Nucleus accumbens (tissue), 56 donors: ENCODE measurements at places on chromosomes 3 and 15.

GRCh38 chr3:124419303-124419702 lies 310.9 kb upstream of the UMPS start:
- DNase-seq = no peak

GRCh38 chr3:143283432-143284128 lies 164.0 kb downstream of the CHST2 start:
- no peak for DNase-seq

- DNase-seq = no peak
These were observed 276.6 kb upstream of the GADL1 start for GRCh38 chr3:31170932-31171670.

DNA sequence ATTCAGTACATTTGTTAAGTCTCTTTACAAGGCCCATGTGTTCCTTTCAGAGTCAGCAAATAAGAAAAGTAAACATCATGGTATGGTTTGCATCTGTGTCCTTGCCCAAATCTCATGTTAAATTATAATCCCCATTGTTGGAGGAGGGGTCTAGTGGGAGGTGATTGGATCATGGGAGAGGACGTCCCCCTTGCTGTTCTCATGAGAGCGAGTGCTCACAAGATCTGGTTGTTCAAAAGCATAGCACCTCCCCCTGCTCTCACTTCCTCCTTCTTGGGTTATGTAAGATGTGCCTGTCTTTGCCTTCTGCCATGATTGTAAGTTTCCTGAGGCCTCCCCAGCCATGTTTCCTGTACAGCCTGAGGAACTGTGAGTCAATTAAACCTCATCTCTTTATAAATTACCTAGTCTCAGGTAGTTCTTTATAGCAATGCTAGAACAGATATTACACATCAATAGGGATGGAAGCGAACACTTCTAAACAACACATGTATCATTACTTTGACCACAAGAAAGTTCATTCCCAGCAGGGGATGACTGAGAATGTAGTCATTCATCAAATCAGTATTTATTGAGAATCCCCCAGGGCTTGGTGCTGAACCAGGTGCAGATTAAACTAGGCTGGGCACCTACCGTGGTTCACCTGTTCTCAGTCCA lies 4.1 kb downstream of the EFCAB12 start:
- DNase-seq = no peak

DNA sequence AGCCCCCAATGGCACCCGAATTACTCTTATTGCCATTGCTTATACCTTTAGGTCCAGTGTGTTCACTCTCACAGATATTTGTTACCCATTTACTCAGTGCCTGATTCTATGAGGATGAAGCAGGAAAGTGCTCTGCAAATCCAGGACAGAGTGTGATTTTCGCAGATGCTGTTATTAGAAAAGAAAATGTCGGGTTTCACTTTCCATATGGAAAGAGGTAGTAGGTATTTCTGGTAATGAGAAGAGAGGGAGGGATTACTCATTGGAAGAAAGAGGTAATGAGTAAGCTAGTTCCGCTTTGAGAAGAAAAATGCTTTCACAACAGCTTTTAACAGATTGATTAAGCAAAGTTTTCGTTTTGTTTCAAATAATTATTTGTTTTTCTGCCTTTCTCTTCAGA lies 336.3 kb upstream of the CFAP20DC start:
- no peak for DNase-seq

GRCh38 chr15:48972750-48973503 lies 9.2 kb upstream of the SHC4 start:
- DNase-seq = no peak

DNA sequence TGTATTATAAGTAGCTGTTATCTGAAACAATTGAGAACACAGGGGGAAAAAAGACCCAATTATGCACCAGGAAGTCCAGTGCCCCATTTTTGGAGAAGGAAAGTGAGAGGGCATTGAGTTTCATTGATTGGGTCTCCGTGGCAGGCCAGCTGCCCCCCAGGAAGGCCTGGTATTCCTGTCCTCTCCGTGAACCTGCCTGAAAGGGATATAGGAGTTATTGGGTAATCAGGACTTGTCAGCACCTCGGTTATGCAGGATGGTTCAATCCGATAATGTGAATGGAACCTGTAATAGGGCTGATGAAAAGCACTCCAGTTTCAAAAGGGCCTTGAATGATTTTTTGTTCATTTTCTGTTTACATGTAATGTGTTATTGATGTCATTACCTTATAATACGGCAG lies 122.0 kb upstream of the RARB start:
- DNase-seq = no peak

DNA sequence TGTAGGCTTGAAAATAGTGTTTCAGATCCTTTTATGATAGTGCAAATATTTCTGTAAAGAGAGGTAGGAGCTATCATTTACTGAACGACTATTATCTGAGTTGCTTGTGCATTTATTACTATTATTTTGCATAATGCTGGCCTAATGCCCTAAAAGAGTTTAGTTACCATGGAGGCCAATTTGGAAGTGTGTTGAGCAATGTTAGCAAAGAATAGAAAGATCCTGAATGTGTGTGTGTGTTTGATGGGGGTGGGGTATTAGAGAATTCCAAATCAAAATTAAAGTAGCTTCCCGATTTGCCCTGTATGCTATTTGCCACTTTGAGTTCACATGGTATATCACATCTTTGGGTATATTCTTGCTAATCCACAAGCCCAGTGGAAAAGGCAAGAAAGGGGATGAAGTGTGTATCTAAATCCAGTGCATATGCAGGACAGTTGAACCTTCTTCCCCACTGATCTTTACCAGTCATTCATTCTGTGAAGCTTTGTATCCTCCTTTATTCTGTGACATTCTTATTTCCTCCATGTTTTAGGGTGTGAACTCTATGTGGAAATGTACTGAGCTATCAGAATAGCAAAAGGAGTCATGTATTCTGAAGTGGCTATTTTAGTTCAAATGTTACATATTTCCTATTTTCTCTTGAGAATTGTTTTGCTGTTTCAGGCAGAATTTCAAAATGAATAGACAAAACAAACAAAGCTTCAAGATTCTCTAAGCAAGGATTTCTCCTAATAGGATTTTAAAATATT lies 45.7 kb upstream of the PLSCR5 start:
- no peak for DNase-seq

DNA sequence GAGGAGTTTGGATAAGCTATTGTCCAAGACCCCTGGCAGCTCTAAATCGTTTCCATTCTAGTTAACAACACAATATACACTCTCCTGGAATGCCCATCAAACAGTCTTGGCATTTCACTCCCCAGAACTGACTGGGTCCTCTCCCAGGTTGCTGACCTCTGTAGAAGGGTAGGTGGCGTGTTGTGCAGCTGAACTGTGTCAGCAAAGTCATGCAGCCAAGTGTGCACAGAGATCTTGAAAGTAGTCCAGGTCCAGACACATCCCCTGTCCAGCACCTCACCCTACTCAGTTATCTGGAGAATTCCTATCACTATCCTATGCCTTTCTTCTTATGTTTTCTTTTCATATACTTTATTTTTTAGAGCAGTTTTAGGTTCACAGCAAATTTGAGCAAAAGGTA lies 312.7 kb downstream of the GABRB3 start:
- no peak for DNase-seq

GRCh38 chr15:48330105-48330785 lies 984 bp upstream of the DUT start:
- DNase-seq = no peak

DNA sequence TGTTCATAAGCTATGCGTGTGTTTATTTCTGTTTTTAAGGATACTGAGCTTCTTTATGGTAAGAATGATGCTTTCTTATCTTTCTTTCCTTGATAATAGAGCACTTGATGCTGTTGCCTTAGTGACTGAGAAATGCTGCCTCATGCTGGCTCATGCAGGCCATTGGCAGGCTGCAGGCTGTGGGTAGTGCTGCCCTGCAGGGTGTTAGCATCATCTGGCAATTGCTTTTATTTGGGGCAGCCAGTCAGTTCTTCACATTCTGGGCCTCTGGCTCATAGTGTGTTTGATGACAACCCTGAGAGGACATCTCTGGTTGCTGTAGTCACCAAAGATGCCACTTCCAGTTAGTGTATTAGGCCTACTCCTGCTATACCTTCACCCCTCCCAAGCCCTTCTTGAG lies 66.2 kb upstream of the ONECUT1 start:
- DNase-seq = no peak

GRCh38 chr3:198061119-198062067 lies 101.4 kb downstream of the LMLN start:
- DNase-seq = no peak

- DNase-seq = no peak
These were observed 1.4 kb downstream of the PFN2 start for GRCh38 chr3:149969110-149969939.

DNA sequence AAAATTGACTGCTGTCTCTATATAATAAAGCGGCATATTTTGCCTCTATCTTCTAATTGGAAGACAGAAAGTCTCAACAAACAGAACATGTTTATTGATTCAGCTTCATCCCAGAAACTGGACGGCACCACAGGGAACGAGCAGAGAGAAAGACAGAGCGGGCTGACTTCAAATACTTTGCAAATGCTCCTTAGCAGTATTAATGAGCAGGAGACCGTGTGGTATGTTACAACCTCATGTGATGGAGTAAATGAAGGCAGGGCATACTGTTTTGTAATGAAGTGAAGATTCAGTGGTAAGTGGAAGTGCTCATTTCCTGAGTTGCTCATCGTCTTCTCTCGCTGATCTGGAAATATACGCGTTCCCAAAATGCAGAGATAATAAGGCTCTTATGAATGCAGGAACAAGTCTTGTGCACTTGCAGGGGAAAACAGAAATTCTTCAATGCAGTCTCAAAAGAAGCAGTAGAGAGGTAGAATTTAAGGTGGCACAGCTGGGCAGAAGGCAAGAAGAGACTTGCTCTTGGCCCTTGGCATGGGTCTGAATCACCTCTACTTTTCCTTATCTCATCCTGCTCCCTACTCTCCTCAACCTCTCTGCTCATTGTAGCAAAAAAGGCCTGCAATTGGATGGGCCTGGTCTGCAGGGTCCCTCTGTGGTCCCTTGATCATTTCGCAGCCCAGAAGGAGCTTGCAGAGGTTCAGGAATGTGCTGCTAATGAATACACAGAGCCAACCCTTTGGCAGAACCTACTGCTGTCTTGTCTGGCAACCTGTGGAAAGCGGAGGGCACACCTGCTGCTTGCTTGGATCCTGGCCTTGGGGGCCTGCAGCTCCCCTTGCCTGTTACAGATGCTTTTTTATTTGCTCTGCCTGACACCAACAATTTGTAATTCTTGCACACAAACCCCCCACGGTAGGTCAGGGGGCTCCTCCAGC lies 604.9 kb upstream of the CFAP20DC start:
- DNase-seq = no peak

DNA sequence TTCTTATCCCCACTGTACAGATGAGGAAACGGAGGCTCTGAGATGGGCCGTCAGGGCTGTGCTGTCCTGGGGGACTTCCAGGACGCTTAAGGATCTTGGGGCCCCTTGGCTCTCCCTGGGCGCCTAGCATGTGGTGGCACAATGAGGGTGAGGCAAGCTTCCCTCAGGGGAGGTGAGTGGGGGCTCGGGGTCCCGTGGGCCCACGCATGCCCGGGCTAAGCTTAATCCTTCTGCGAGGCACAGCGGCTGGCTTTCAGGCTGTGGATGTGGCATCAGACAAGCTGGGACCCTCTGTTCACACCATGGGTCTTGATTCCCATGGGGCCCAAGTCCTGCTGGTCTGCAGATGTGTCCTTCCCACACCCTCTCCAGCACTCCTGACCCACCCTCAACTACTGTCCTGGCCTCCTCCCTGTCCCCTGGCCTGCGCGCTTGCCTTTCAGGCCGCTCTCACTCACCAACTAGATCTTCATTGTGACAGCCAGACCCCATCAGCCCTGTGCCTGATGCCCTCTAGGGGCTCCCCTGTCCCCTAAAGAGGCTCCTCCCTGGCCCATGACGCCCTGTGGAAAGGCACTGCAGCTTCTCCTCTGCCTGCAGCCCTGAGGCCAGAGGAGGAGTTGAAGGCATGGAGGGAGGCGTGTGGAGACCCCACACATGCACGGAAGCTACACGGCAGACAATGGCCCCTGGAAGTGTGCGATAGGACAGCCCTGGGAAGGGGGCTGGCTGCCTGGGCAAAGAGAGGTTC lies 11.3 kb downstream of the DUSP7 start:
- no peak for DNase-seq

GRCh38 chr15:99435877-99436541 lies 129.8 kb upstream of the MEF2A start:
- no peak for DNase-seq

DNA sequence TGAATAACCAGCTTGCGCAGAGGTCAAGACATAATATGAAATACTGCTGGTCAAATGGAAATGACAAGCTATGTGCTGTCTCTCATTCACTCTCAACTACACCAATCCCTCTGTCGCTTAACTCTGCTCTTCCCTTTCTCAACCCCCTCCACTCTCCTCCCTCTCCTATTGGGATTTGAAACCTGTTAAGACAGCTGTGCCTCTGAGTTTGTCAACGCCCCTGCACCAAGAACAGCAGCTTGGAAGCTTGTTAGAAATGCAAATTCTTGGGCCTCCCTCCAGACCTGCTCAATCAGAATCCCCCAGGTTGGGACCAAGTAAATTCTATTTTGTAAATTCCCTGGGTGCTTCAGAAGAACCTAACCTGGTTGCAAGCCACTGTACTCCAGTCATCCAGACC lies 149.7 kb upstream of the ATP2B2 start:
- no peak for DNase-seq

DNA sequence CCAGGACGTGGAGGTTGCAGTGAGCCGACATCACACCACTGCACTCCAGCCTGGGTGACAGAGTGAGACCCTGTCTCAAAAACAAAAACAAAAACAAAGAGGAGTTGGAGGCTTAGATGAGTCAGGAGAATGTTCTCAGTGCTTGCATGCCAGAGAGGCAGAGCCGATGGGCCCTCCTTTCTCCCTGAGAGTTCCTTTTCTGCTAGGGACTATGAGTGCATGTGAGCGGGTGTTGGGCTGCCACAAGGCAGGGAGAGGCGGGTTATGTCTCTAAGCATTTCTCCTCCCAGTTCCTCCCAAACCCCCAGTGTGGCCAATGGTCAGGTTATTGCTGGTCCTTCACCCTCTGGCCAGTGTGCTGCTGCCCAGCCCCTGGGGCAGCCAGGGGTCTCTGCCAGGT lies 45.1 kb downstream of the RTP1 start:
- no peak for DNase-seq

GRCh38 chr3:110995461-110996231 lies 76.0 kb upstream of the NECTIN3 start:
- no peak for DNase-seq

DNA sequence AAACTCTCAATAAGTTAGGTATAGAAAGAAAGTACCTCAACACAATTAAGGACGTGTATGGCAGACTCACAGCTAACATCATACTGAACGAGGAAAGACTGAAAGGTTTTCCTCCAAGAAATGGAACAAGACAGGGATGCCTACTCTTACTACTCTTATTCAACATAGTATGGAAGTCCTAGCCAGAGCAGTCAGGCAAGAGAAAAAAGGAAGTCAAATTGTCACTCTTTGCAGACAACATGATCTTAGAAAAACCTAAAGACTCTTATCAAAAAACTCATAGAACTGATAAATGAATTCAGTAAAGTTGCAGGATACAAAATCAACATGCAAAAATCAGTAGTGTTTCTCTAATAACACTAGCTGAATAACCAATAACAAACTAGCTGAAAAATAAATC lies 96.0 kb downstream of the C3orf70 start:
- DNase-seq = no peak

DNA sequence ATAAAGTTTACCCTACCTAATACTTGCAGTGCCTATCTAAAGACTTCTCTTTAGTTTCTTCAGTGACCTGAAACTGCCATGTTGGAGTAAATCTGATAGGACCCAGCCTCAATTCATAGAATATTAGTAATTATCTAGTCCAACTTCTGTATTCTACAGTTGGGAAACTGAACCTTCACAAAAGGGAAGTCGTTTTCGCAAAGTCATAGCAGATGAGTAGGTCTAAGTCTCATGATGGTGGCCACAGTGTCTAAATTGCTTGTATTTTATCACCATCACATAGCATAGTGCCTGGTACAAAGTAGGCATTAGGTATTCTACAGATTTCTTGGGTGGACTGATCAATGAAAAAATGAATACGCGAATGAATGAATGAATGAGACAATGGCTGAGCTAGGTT lies 8.4 kb downstream of the GMNC start:
- DNase-seq = no peak
